Caki2 (cell line): ENCODE measurements at places on chromosomes 4 and X.

DNA sequence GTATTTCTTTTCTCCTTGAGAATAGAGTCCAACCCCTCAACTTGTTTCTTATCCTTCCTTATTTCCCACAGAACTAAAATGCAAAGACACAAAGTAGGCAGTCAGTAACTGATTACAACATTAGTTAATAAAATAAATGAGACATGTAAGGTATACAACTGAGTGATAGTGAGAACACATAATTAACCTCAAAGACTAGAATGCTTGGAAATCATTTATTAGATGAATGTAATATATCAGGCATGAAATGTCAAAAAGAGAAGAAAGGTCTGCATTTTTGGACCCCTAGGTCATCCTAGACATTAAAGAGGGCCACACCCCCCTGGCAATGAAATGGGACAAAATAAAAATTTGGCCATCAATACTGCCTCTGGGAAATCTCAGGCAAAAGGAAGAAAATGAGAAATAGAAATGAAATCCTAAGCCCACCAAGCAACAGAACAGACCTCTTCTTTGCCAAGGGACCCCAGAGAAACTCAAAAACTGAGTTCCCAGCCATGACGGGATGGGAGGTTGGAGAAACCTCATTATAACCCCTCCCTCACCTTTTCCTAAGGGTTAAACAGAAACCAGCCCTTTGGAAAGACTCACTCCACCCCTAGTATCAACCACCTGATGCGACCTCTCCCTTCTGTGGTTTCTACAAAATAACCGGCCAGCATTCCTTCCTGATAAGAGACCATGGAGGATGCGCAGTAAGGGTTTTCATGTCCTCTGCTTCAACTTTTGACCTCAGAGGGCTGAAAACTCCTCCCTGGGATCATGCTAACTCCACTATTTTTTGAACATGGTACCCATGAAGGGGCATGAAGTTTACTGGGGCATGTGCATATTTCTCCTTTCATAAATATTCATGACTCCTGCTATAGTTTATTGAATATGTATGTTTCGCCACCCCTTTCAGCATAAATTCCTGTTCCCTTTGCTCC lies 90.0 kb upstream of the EXOC1L start:
- DNase-seq: peak; percentile 80

DNA sequence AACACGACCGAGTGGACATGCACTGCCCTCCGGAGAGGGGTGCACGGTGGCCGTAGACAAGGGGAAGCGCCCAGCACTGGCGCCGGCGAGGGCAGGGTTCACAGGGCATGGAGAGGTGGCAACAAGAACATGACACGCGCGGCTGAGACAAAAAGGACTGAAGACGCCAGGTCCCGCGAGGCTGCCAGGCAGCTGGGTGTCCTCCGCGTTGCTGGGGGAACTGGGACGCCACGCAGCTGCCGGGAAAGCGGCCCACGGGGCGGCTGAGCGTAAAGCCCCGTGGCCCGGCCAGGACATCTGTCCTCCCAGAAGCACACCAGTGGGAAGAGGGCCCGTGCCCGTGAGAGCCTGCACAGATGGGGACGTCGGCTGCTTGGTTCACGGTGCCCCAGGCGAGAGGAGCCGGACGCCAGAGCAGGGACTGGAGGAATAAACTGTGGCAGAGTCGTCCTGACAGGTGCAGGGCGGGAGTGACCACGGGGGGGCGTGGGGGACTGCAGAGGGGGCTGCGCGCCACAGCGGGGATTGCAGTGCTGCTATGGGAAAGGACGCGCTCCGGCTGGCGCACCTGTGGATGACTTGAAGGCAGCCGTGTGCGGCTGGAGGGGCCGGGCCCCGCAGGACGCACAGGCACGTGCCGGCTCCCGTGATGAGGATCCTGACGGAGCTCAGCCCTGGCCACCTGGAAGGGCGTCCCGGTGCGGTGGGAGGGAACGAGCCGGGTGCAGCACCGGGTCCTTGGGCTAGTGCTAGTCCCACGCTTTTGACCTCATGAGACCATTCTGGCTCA lies 32.1 kb upstream of the GTPBP6 start:
- DNase-seq: no peak

DNA sequence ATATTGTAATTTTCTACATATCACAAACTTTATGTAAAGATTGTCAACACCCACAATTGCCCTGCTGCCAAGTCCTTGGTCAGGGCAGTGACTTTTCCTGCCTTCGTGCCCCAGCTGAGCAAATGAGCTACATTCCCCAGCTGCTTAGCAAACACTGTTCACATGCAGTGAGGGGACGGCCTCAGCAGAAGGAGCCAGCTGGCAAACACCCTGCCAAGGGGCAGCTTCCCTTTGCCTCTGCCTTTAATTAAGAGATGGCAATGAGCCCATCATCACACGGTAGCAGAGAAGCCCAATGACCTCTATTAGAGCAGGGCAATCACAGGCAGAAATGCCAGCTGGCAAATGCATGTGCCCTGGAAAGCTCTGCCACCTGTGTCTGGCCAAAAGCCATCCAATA lies 253.4 kb downstream of the EPHA5 start:
- DNase-seq: no peak

- peak; percentile 86 for DNase-seq
Observed at GRCh38 chrX:41381685-41382084, 47.7 kb downstream of the DDX3X start.

- DNase-seq: no peak
Observed at GRCh38 chrX:22095286-22095685, 63.2 kb downstream of the PHEX start.

DNA sequence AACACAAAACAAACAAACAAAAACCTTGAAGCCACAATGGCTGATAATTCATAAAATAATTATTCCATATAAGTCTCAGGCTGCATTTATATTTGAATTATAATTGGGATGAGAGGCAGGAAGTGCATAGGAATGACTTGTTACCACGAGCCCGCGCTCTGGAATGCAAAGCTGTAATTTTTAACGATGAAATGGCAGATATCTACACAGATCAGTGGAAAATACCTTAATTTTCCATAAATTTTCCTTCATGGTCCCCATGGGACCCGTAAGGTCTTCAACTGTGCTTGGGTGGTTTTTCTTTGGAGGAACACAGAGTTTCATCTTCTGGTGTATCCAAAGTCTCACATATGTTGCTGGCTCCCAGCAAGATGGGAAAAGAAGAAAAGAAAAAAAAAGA lies 226.8 kb downstream of the SHOX start:
- no peak for DNase-seq

GRCh38 chr4:87116231-87116630 lies 104.2 kb downstream of the KLHL8 start:
- peak; percentile 37 for DNase-seq

DNA sequence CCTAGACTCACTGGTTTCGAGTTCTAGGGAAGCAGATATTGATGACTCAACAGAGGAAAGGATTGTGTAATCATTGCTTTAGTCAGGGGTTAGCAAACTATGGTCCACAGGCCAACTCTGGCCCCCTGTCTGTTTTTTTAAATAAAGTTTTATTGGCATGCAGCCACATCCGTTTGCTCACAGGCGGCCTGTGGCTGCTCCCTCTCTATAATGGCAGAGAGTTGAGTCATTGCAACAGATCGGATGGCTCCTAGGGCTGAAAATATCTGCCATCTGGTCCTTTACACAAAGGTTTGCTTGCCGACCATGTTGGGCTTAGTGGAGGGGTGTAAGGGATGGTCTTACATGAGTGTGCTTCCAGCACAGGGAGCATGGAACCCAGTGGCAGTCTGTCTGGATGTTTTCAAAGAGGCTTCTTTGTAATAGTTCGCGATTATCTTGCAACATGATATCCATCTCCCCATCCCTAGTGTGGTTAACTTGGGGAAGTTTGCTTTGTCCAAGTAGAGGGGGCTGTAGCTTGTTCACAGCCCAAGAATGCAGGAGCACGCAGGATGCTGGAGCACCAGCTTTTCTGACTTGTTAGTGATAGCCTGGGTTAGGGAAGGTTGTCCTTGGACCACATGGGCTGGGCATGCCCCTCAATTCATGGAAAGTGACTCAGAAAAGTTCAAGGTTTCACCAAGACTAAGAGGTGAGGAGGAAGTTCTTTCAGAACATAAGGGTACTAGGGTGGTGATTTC lies 59.3 kb upstream of the CLDN34 start:
- no peak for DNase-seq

- DNase-seq: no peak
Observed at GRCh38 chr4:4869731-4870571, 10.5 kb downstream of the MSX1 start.

DNA sequence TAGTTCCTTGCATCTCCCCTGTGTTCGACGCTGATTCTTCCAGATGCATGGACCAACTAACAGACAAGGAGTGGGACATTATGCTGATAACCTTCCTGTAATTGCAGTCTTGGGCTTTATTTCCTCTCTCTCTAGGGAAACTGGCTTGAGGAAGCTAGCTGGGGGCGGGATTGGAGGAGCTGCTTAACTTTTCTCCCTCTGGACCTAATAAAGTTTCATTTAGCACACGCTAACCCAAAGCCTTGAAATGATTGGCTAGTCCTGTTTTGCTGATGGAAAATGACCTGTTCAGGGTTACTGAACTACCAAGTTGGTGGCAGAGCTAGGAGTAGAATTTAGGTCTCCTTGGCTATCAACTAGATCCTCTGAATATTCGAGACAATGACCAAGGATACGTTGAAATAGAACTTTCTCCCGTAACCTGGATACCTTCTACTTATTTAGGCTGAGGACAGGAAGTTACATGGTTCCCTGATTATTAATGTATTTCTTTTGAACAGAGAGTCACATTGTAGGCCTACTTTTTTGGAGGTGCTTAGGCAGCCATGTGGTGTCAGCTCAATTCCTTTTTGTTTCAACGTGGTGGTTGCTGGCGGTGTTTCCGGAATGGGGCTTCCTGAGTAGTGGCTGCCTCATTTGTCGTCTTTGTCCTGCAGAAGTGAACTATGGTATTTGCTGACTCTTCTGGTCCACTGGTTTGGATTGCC lies 2.0 kb downstream of the PGK1 start:
- DNase-seq: no peak

- no peak for DNase-seq
Observed at GRCh38 chr4:56684320-56685050, 3.4 kb upstream of the HOPX start.

DNA sequence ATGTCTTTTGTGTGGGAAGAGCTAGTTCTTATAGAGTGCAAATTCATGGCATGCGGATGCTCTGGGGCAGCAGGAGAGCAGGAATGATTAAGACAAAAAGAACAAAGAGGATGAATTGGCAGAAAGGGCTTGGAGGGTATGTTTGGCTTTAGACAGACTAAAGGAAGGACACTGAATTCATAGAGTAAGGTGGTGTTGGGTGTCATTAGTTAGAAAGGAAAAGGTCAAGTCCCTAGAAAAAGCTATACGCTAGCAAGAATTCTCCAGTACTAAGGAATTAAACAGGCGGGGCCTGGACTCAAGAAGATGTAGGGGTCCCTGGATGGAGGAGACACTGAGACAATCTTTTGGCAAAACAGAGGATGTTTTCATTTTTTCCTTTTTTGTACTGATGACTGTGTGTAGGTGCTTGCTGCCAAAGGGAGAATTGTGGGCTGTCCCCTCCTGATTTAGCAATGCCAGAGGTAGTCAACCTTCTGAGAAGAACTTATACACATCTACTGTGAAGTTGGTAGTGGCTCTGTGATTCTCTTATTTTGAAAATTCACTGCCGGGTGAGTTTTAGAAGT lies 391.0 kb downstream of the SPRY1 start:
- DNase-seq: no peak

GRCh38 chrX:134688031-134688823 lies 30.0 kb upstream of the PLAC1 start:
- no peak for DNase-seq

DNA sequence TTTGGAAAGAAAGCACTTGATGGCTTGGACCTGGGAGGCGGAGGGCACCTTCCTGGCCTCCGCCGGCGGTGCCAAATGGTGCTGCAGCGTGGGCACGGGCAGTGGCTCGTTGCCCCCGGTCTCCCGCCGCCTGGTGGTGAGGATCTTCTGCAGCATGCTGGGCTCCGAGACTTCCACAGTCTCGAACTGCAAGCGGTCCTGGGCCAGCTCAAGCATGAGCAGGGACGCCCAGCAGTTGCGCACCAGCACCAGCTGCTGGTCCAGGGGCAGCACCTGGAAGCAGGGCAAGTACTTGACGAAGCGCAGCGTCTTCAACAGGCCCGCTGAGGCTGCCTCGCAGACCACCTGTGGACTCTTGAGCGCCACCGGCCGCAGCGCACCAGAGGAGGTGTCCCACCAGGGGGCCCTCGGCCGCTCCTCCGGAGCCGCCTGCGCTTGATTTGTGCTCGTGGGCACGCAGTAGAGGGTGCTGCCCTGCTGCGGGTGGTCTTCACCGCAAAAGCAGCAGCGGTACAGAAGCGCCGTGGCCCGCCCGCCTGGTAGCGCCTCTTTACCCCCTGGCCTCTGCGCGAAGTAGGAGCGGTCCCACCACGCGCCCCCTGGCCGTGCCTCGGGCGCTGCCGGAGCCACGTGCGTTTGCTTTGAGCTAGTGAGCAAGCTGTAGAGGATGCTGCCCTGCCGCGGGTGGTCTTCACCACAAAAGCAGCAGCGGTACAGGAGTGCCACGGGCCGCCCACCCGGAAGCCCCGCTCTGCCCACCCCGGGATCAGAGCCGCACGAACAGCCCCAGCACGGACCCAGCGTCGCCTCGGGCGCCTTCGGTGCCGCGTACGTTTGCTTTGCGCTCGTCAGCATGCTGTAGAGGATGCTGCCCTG lies 689 bp downstream of the NR0B1 start:
- DNase-seq: peak; percentile 72

- DNase-seq: no peak
Observed at GRCh38 chrX:105565856-105566255, 256.5 kb upstream of the NRK start.

DNA sequence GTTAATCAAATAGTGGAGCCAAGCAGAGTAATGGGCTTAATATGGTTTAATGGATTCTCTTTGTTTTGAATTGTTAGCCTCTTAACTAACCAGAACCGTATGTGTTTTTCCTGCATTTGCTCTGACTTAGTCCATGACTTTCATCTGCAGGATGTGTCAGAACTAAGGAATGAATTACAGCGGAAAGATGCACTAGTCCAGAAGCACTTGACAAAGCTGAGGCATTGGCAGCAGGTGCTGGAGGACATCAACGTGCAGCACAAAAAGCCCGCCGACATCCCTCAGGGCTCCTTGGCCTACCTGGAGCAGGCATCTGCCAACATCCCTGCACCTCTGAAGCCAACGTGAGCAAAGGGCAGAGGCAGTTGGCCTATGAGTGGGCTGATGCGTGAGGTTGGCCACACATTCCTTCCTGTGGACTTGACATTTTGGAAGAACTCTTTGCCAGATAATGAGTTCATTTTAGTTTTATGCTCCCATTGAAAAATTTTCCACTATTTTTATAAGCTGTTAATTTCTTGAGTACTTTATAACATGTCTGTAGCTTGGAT lies 9.1 kb downstream of the MED28 start:
- no peak for DNase-seq

DNA sequence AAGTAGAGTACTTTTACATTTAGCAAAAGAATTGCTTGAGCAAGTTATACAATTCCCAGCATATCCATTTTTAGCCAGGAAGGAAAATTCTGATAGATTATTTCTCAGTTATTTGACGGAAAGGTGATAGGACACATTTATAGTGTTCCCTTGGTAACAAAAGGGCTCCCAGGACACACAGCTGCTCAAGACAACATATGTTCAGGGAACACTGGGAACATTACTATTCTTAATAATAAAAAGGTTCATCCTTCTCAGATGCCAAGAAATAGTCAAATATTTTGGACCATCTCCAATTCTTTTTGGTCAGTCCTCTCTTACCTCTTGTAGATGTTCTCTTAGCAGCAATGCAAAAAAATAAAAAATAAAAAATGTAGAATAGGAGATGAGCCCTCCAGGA lies 66.8 kb upstream of the SMAD1 start:
- DNase-seq: no peak

- DNase-seq: no peak
Observed at GRCh38 chrX:9069573-9069972, 35.6 kb upstream of the FAM9B start.

GRCh38 chr4:155444721-155445120 lies 68.0 kb upstream of the MAP9 start:
- DNase-seq: no peak

GRCh38 chr4:54281054-54281766 lies 52.1 kb downstream of the PDGFRA start:
- DNase-seq: no peak
